ENCODE measurements at places on chromosomes 4 and X.

- no peak for DNase-seq
Observed at GRCh38 chr4:117831060-117831683, 203.1 kb upstream of the NDST3 start.

- DNase-seq: no peak
Observed at GRCh38 chrX:112874175-112874574, 33.5 kb upstream of the AMOT start.

DNA sequence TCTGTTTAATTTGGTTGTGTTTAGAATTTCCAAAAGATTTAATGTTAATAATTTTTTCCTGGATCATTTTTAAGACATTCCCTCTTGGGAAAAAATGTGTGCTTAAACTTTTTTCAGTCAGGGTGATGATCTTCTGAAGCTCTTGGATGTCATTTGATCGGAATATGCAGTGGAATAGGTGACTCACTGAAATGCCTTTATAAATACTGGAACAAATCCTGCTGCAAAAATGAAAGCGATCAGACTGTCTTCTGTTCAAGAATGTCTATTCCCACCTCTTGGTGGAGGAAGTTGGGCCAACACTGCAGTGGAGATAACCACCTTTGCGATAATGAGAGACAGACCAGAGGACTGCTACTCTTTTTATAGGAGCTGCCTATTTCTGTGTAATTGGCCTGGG is 46.7 kb downstream of the LARP1B start:
- DNase-seq: no peak

DNA sequence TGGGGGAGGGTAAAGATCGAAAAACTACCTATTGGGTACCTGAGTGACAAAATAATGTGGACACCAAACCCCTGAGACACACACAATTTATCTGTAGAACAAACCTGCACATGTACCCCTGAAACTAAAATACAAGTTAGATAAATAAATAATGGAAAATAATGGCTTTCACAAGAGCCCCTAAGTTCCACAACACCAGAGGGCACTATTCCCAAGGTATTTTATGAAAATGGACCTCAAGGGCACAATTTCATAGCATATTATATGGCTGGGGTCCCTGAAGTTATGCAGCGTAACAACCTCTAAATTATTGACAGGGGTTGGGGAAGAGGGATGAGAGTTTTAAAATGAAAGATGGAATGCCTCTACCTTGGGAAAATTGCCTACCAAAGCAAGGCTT is 81.3 kb upstream of the TMEM33 start:
- no peak for DNase-seq

- no peak for DNase-seq
Observed at GRCh38 chrX:97309487-97310116, 425.9 kb downstream of the RPA4 start.

DNA sequence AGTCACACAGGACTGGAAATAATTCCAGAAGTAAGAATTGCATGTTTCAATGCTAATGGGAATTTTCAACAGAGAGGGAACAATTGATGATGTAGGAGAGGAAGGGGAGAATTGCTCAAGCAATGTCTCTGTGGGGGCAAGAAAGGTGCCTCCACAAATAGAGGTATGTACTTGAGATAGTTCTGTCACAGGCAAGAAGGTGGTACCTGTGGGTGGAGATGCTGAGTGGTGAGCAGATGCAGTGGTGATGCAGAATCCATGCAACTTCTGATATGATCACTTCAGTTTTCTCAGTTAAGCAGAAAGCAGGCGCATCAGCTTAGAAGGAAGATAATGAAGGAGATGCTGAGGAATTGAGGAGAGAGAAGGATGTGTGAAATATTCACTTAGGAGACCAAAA is 55.1 kb upstream of the SEC24B start:
- DNase-seq: no peak

DNA sequence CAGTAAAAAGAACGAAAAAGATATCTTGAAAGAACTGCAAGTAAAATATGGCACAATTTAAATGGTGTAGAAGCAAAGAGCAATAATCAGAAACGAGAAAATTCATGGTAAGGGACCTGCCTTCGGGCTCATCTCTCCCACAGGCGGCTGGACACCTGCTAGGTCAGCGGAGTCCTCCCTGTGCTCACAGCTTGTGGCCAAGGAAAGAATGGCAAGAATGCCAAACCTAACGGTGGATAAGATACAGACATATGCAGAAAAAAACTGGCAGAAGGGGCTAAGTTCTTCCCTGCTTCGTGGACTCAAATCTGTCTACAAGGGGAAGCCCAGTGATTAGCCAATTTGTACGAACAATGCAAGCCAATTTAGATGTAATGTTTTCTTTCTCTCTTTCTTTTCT is 152.1 kb upstream of the VCX start:
- no peak for DNase-seq

DNA sequence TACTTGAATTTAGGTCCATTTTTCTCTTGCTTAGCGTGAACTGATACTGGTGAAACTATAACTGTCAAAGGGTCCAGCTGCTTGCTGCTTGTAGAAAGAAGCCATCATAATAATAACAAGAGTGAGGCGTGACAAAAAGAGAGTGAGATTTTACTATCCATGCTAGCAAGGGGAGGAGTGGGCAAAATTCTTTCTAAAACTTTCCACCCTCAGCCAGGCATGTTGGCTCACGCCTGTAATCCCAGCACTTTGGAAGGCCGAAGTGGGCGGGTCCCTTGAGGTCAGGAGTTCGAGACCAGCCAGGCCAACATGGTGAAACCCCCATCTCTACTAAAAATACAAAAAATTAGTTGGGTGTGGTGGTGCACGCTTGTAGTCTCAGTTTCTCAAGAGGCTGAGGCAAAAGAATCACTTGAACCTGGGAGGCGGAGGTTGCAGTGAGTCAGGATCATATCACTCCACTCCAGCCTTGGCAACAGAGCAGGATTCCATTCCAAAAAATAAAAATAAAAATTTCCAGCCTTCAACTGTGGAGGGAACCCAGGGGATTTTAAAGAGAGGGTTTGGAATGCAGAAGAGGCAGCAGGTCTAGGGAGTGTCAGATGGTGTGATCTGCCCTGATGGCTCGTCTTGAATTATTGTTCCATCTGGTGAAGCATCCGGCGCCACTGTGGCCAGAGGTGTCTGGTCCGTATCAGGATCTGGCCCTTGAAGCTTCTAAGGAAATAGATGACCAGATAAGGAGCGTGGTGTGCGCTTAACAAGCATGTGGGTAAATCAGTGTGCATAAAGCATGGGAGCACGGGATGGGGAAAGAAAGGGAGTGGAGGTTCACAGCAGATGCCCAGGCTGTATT is 51.8 kb downstream of the LRP2BP start:
- no peak for DNase-seq

DNA sequence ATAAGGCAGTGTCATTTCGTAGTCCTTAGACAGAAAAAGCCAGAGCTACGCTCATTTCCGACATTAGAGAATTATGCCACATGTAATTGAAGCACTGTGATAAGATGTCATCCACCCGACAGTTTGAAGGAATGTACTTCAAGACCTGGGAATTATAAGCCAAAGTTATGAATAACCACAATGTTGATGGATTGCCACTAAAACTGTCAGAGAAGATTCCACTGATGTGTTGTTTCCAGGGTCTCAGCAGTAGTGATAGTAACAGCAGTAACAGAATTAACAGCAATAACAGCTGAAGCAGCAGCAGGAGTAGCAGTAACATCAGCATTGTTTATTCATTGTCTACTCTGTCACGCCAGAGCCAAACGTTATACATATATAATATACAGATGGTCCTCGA is 24.7 kb downstream of the RAB33A start:
- no peak for DNase-seq

- no peak for DNase-seq
Observed at GRCh38 chr4:129600898-129601297, 504.9 kb downstream of the C4orf33 start.

GRCh38 chr4:169677150-169677748 is 56.9 kb downstream of the CLCN3 start:
- no peak for DNase-seq

- no peak for DNase-seq
Observed at GRCh38 chr4:63226229-63226628, 1183.0 kb downstream of the TECRL start.

GRCh38 chr4:13476915-13477314 is 7.2 kb downstream of the RAB28 start:
- no peak for DNase-seq
